Stimulated activated CD8-positive, alpha-beta memory T cell treated with anti-CD3 and anti-CD28 coated beads, Interleukin-4, amount 100 ng/mL, for 1 hour (primary cell): ENCODE measurements at places on chromosomes 11 and 22.

DNA sequence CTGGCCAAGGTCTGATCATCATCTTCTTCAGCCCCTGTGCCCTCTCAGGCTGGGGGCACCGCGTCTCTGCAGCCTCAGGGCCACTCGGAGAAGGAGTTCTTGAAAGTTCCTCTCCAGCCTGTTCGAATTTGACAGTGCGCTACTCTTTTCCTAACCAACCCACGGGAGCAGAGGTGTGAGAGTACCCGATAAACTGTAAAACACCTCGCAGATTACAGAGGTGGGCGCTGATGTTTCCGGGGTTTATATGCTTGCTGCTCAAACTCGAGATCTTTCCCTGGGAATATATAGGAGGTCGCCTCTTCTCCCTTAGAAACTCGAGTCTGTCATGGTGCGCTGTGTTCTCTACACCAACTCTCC, 515 bp downstream of the CTR9 start:
- no peak for DNase-seq

- no peak for DNase-seq
Measured at GRCh38 chr22:27512283-27512761, 289.2 kb downstream of the MN1 start.

DNA sequence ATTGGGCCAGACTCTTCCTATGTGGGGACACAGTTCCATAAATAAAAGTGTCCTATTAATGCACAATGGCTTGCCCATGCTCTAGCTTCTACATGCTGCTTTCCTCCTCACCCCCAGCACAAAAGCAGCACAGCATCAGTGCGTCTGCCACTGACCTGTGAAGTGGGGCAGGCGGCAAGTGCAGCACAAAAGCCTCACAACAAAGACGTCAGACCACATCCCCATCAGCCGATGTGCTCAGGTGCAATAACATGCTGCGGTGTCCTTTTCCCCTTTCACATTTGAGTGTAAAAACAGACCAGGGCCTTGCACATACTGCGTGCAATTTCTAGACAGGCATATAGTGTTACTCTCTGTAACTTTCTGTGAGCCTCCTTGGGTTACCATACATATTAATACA, 12.8 kb downstream of the DKK3 start:
- DNase-seq, result no peak

GRCh38 chr11:94543695-94544645, at the start of gene FUT4:
Gene FUT4 (plus strand): TSS chr11:94543921. CDS start chr11:94544134, 213 bp downstream.
- DNase-seq, result peak; percentile 35

DNA sequence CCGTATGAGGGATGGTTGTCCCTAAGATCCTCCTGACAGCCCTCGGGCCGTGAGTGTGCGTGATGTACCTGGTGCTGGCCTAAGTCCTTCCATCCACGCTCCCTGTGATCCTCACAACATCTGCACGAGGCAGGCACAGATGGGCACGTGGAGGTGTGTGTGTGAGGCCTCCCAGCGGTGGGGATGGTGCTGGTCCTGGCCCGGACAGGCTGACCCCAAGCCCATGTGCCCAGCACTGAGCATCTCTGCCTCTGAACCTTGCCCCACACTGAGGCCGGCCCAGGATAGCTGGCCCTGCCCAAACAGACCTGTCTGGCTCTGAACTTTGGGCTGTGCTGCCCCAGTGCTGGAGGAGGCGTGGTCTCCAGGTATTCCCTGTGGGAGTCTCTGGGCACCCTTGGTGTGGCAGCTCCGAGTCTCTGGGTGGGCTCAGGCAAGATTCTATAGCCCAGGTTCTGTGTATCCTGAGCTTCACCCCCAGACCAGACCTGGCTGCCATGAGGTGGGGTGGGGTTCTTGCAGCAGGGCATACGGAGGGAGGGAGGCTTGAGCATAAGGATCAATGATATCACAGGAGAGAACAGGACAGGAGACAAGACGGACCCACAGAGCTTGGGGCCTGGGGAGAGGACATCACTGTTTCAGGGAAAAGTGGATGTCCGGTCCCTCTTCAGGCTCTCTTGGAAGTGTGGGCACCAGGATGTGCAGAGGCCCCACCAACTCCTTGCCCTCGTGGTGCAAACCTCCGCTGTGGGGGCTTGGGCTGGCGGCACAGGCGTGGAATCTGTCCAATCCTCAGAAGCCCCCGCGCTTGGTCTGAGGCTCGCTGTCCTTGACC, 881.8 kb downstream of the BRD1 start:
- no peak for DNase-seq

- no peak for DNase-seq
Measured at GRCh38 chr11:95229199-95229992, 1.6 kb downstream of the SESN3 start.

GRCh38 chr11:13140028-13140870, 131.1 kb downstream of the RASSF10 start:
- no peak for DNase-seq

DNA sequence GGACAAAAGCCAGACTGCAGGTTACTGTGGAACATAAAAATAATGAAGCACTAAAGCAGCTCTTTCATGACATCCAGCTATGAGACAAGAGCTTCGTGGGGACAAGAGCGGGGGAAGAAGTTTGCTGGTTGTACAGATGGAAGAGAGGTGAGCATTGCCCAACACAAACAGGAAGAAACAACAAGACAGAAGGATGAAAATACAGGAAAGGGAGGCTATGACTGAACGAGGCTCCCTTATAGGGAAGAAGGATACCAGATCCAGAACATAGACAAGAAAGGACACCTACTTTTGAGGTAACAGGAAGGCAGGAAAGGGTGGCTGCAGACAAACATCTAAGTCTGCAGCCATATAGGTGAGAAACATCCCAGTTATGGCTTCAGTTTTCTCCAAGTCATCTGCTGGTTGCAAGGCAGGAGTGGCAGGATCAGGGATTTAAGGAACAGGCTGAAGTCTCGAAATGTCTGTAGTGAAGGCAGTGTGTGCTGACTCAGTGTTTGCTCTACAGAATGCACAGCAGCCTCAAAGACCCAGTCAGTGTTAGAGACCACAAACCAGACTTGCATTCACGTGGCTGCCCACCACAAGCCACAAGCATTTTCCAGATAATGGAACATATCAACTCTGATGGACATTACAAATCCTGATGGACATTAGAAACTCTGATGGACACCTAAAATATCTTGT, 1.9 kb downstream of the CLTCL1 start:
- no peak for DNase-seq

DNA sequence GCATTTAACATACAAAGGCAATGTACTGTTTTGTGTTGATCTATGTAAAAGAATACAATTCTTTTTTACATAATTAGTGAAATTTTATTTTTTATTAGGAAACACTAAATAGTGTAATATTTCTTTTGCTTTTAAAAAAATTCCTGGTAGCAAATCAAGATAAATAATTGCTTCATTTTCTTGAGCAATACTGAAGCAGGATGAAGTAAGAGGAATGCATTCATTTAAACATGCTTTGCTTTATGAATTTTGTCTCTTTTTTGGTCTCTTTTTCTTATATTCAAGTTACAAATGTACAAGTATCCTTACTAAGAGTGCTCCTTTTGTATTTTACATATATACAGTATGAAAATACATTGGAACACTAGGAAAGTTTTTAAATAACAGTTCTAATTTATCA, 144.4 kb upstream of the TEAD1 start:
- no peak for DNase-seq

DNA sequence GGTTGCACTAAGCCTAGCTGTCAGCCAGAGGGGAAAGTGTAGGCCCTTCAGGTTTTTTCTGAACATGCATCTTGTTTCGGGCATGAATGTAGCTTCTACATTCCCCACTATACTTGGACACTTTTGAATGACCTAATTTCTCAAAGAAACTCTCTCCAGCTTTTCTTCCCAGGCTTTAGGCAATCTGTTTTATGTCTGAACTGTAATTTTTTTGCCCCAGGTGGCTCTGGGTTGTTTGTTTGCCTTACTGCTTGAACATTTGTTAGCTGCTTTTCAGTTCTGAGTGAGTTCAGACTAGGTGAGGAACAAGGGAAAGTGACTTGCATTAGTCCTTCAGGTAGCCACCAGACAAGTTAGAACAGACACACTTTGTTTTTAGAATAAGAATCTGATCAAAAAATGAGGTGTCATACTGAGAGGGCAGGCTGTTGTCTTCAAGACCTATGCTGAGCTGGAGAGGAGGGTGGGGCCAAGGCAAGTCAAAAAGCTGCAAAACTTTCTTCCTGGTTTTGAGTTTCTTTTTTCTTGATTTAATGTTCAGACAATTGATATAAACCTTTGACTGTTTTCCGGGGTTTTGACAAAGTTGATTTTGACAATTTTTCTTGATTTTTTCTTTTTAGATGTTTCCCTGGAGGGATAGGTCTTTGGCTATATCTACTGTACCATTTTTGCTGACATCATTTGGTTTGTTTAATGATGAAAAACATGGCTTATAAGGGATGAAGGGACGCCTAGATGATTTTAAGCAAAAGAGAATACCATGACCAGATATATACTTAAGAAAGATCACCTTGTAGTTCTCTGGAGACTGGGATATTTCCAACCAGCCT, 182.8 kb downstream of the WNT11 start:
- no peak for DNase-seq
